ENCODE measurements at places on chromosomes 1 and 21. TPM values are rescaled to one million over a fixed set of nuclear protein-coding genes. Genes with fewer than 3 reads are reported as not detected.

NBPF6 gene
- not detected for total RNA-seq

IFNLR1 gene
- 4.5 TPM for total RNA-seq

TRNP1 gene
- total RNA-seq: 11.1 TPM

OVAAL gene
- not detected for total RNA-seq

FAM163A gene
- total RNA-seq: not detected

EPHA2 gene
- total RNA-seq: 117 TPM

TCHH gene
- total RNA-seq: under 0.01 TPM

AJAP1 gene
- total RNA-seq: 0.26 TPM

MYOC gene
- total RNA-seq: not detected

HPDL gene
- total RNA-seq: 0.53 TPM

SLC1A7 gene
- total RNA-seq: not detected

WDR77 gene
- 57.4 TPM for total RNA-seq

SYT14 gene
- not detected for total RNA-seq

CACNA1E gene
- not detected for total RNA-seq

CDKN2C gene
- 0.79 TPM for total RNA-seq

C4BPB gene
- total RNA-seq: not detected

SOAT1 gene
- total RNA-seq: 9.1 TPM

ATP5IF1 gene
- total RNA-seq: 286 TPM

DNAH14 gene
- total RNA-seq: 11.9 TPM

GLUL gene
- 344 TPM for total RNA-seq

TOE1 gene
- 5.2 TPM for total RNA-seq

ITGB3BP gene
- 16.9 TPM for total RNA-seq

LMOD1 gene
- 0.26 TPM for total RNA-seq

PLEKHA6 gene
- total RNA-seq: 2.1 TPM

UQCRHL gene
- total RNA-seq: 1.8 TPM

BRINP3 gene
- not detected for total RNA-seq

CD1E gene
- not detected for total RNA-seq

CDC42 gene
- total RNA-seq: 613 TPM

TRAF3IP3 gene
- not detected for total RNA-seq

HPCAL4 gene
- total RNA-seq: under 0.01 TPM

LCE1B gene
- not detected for total RNA-seq

PWP2 gene
- 23.3 TPM for total RNA-seq

SH3D21 gene
- 2.6 TPM for total RNA-seq

CCDC17 gene
- total RNA-seq: 0.79 TPM

WDR3 gene
- total RNA-seq: 38.2 TPM

GPR137B gene
- total RNA-seq: 5.6 TPM

FCN3 gene
- 0.26 TPM for total RNA-seq

ELAVL4 gene
- not detected for total RNA-seq

TMOD4 gene
- total RNA-seq: not detected

BARHL2 gene
- not detected for total RNA-seq

SERINC2 gene
- total RNA-seq: 23.2 TPM

TLR5 gene
- 0.79 TPM for total RNA-seq

RCSD1 gene
- total RNA-seq: under 0.01 TPM

CLCA1 gene
- 0.26 TPM for total RNA-seq

PLPPR4 gene
- not detected for total RNA-seq

CHAF1B gene
- total RNA-seq: 1.3 TPM

GSTM5 gene
- total RNA-seq: not detected

CCDC30 gene
- total RNA-seq: 0.77 TPM

Measured in bronchial epithelial cell (primary cell).